ENCODE measurements at places on chromosomes 5 and 9. TPM values are rescaled to one million over a fixed set of nuclear protein-coding genes. Genes with fewer than 3 reads are reported as not detected.

Gene IFNA21
- total RNA-seq, result not detected

Gene SNAPC3
- 33.1 TPM for total RNA-seq

Gene IL4
- total RNA-seq, result not detected

Gene CNTFR
- total RNA-seq, result 0.26 TPM

All from fibroblast of lung (primary cell).